ENCODE measurements at places on chromosomes 4 and X.

DNA sequence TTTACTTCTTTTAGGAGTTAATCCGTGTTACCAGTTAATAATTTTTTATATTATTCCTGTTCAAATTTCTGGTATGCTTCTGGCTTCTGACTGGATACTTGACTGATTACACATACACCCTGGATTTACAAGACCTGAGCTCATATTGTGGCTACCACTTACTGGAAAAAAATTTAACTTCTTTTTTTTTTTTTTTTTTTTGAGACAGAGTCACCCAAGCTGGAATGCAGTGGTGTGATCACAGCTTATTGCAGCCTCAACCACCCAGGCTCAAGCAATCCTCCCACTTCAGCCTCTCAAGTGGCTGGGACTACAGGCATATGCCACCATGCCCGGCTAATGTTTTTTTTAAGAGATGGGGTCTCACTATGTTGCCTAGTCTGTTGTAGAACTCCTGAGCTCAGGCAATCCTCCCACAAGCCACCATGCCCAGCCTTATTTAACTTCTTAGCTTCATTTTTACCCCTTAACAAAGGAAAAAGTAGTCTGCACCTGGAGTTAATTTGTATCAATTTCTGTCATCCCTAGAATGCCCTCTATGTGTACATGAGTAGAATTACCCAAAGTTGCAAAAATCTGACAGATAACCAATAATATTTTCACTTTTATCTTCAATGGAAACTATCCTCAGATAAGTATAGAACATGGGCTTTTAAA, 50.3 kb downstream of the TMEM165 start:
- no peak for DNase-seq

- no peak for DNase-seq
These were observed 142.1 kb downstream of the TBL1X start for GRCh38 chrX:9606971-9607370.

- DNase-seq, result no peak
These were observed 55.4 kb downstream of the ZNF827 start for GRCh38 chr4:145883101-145883694.

GRCh38 chr4:137333031-137333430, 199.3 kb downstream of the PCDH18 start:
- DNase-seq, result no peak

GRCh38 chr4:165096776-165097175, 15.9 kb downstream of the TMEM192 start:
- DNase-seq, result no peak

DNA sequence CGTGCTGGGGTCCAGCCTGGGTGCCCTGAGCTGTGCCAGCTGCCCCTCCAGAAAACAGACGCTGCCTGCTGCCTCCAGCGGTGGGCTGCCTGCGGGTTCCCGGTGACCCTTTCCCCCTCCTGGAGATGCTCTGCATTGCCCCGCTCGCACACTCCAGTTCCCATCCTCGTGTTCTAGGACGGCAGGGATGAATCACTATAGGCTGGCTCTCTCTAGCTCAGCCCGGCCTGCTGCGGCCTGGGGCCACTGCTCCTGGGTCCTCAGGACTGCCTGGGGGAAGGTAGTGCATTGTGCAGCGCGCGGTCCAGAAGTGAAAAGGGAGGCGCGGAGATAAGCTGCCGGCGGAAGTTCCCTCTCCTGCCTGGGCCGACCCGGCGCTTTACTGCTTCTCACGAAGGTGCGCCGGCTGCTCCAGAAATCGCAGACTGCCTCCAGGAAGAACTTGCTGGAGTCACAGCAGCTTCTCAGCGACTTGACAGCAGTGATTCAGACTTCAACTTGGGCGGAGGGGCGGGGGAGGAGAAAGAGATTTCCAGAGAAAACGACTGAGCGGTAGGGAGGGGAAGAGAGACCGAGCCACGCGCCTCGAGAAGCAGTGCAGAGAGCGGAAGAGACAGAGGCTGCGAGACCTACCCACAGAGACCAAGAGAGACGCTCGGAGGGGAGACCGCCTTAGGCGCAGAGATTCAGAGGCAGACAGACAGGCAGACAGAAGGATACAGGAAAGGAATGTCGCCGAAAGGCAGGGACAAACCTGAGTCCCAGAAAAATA, 6.7 kb upstream of the MSX1 start:
- no peak for DNase-seq

DNA sequence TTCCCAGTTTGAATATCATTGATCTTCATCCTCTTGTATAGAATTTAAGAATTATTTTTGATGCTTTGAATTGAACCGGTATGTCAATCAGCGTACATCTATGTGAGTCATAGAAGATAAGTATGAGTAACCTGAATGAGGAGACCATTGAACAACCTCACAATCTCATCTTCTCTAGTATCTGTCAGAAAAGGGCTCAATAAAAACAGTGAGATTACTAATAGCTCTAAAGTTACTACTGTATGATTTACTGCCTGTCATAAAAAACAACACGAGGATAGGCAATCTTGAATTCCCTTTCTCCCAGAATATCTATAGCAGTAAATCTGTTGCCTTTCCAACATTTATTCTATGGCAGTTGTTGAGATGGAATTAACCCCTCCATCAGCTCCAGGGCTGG, 36.1 kb downstream of the PHOX2B start:
- DNase-seq, result no peak

DNA sequence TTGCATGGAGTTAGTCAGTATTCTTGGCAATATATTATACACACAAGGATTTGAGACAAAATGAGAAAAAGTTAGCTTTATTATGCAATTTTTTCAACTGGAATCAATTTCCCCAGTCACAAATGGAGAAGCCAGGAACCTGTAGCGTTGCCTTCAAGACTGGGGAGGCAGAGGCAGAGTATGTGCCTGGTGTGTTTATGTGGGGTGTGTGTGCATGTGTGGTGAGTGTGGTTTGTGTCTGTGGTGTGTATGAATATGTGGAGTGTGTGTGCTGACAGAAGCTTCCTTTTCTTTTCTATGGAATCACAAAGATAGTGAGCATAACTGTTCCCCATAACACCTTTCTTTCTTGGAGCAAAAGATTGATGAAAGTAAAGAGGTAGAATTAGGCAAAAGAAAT, 37.0 kb downstream of the TNIP3 start:
- no peak for DNase-seq

GRCh38 chr4:73864365-73864764, 4.8 kb upstream of the CXCL1 start:
- no peak for DNase-seq
